HEK293T (cell line): ENCODE measurements at places on chromosomes 1 and 21.

- DNase-seq: no peak
Observed at GRCh38 chr1:150207281-150207971, 28.5 kb downstream of the ANP32E start.

- no peak for DNase-seq
Observed at GRCh38 chr1:232123775-232124659, 497.4 kb downstream of the DISC1 start.

- DNase-seq: peak; percentile 22
Observed at GRCh38 chr1:150429805-150430204, 57.4 kb upstream of the TARS2 start.

GRCh38 chr1:101187297-101187696, 49.5 kb upstream of the S1PR1 start:
- no peak for DNase-seq

DNA sequence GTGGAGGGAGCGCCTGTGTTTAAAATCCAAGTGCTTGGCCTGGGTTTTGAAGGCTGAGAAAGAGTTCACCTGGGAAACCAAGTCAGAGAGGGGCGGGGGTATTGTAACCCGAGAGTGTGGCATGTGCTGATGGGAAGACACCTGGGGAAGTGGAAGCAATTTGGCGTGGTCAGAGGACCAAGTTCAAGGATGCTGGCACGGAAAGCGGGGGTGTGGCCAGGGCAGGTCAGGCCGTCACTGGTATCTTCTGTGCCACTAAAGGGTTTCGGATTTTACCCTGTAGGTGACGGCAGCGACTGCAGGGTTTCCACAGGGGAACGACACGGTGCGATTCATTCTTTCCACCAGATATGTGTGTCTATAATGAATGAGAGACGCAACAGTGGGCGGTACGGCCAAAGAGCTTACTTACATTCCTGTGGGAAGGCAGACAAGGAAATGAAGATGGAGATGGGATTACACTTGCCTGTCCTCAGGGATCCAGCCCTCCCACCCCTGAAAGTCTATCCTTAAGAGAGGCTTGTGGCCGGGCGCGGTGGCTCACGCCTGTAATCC, 31.3 kb downstream of the CA6 start:
- DNase-seq: no peak

GRCh38 chr21:31133243-31133830, 95.1 kb upstream of the KRTAP19-8 start:
- DNase-seq: no peak

DNA sequence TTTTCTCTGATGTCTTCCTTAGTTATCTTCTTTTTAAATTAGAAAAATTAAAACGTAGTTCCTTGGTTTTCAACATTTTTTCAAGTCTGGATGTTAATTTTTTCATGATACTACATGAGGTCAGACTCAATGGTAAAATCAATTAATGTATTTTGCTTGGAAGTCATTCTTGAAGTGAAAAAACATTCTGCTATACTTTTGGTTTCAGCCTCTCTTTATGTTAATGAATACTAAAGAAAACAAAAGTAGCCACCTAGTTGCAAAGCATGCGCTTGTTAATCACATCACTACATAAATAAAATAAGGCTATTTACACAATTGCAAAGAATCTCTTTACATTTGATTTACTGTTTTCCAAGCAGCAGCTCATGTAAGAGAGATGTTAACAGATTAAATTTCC, 170.4 kb downstream of the LIPI start:
- no peak for DNase-seq

- DNase-seq: no peak
Observed at GRCh38 chr1:161791904-161792655, 26.0 kb downstream of the ATF6 start.

DNA sequence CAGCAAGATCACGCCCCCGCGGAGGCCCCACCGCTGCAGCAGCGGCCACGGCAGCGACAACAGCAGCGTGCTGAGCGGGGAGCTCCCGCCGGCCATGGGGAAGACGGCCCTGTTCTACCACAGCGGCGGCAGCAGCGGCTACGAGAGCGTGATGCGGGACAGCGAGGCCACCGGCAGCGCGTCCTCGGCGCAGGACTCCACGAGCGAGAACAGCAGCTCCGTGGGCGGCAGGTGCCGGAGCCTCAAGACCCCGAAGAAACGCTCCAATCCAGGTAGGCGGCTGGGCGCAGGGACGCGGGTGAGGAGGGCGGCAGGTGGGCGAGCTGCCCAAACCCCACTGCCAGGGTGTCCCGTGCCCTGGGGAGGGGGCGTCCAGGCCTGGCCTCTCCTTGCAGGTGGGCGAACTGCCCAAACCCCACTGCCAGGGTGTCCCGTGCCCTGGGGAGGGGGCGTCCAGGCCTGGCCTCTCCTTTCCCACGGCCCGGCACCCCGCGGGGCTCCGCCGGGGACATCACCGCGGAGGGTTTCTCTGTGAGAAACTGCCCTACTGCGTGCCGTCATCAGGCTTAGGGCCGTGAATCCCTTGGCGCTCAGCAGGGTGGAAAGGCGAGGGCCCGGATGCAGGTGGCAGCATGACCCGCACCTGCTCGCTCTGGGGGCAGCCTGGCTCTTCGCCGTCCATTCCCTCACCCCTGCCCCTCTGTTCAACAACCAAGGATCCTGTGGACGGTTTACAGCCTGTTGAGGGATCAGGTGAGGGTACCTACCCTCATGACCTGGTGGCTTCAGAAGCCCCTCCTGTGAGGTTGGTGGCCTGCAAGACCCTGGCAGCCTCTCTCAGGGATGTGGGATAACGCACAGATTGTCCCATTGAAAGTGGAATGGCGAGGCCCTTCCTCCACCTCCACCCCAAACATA, 534.0 kb downstream of the KIF26B start:
- DNase-seq: no peak

DNA sequence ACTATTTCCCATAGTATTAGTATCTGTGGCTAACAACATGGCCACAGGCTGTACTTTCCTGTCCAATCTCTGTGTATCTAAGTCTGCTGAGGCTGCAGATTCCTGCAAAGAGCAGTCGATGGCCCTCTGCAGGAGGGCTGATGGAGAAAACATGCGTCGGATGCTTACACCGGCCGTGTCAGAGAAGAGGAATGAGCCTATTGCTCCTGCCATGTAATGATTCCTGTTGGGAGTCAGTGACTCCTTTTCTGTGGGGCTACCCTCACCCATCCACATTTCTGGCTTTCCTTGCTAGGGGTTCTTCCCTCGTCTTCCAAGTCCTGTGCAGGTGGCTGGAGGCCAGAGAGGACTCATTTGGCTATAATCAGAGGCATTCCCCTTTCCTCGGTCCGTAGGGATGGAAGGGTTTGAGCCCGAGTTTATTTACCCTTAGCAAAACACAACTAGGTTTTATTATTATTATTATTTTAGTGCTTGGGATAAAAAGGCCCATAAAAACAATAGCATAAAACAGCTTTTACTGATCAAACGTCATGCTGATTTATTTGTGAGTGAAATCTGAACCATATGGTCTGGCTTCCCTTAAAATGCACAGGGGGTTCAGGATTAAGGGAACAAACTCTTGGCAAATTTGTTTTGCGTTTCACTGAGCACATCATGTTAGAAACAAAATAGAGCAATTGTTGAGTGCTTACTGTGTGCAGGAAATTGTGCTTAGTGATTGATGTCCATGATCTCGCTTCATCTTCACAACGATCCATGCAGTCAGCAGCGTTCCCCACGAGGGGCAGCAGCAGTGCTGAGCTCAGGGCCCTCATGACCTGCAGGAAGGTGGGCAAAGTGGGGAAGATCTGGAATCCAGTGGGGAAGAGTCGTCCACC, 70.8 kb downstream of the KIF26B start:
- DNase-seq: peak; percentile 57

DNA sequence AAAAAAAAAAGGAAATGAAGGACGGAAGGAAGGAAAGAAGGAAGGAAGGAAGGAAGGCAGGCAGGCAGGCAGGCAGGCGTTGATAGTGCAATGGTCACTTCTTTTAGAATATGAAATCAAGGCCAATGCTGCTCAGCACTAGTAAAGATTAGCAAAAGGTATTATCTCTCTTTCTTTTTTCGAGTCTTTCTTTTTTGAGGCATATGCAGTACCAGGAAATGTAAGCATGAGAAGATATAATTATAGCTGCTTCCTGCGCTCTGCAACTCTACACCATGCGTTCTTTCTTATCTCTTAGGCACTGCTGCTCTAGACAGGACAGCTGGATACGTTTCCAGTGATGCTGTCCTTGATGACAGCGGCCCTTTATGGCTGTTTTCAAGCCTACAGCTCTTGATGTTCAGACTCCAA, 1512.5 kb upstream of the B3GALT2 start:
- no peak for DNase-seq

- no peak for DNase-seq
Observed at GRCh38 chr21:19489930-19490329, 1086.3 kb upstream of the TMPRSS15 start.

DNA sequence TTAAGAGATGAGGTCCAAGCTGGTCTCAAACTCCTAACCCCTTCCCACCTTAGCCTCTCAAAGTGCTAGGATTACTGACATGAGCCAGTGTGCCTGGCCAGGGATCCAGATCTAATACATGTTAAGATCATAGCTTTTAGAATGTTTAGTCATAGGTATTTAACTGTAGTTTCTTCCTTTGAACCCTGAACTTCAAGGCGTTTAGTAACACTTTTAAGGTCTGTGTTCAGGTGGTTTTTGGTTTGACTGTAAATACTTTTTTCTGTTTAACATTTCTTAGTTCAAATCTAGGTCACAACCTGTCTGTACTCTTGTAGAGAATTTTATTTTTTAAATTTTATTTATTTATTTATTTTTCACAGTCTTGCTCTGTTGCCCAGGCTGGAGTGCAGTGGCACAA, 28.1 kb downstream of the RAP1A start:
- DNase-seq: no peak

DNA sequence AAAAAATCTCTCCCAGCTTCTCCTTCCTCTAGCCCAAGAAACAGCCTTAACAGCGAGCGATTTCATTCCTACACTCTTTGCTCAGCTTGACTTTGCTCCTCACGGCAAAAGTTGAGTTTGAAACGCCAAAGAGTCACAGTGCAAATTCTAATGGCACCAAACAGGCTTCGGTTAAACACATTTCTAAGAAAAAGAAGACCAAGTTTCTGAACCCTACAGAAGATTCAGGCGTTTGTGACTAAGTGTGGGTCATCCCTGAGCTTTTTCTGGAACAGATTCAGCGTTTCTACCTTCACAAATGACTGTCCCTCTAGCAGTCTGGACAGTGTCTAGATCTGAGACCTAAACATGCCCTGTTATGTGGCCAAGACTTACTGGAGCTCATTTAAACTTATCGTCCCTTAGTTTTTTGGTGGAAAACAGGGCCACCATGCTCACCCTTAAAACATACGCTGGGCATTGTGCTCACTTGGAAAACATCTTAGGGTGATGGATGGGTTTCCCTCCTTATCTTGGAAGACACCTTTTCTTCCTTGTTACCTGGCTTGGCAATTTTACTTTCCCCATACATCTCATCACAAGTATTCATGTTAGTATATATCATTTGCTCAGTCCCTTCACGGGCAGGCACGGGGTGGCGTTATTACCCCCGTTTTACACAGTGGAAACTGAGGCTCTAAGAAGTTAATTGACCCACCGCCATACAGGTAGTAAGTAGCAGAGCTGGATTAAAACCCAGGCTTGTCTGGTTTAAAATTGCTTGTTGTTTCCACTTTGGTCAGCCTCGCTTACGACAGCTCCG, 1.0 kb downstream of the C1orf198 start:
- no peak for DNase-seq

- DNase-seq: no peak
Observed at GRCh38 chr1:193799948-193800690, 613.7 kb upstream of the B3GALT2 start.

- no peak for DNase-seq
Observed at GRCh38 chr1:186144505-186144904, 230.5 kb downstream of the TPR start.

DNA sequence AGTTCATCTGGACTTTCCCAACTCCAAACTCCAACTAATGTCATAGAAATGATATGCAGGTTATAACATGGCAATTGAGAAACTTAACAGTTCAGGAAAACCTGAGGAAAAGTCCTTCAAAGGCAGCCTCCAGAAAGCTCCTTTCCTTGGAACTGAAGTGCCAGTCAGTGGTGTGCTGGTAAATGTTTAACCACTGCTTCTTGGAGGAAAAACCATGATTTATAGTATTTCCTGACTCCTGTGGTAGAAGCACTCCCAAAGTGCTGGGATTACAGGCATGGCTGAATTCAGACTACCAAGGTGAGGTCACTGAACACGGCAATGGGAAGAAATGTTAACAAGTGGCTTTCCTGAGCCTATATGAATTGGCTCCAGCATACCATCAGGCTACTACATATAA, 26.7 kb upstream of the ZNHIT6 start:
- no peak for DNase-seq

GRCh38 chr21:45551783-45552695, 9.8 kb upstream of the SLC19A1 start:
- DNase-seq: no peak

DNA sequence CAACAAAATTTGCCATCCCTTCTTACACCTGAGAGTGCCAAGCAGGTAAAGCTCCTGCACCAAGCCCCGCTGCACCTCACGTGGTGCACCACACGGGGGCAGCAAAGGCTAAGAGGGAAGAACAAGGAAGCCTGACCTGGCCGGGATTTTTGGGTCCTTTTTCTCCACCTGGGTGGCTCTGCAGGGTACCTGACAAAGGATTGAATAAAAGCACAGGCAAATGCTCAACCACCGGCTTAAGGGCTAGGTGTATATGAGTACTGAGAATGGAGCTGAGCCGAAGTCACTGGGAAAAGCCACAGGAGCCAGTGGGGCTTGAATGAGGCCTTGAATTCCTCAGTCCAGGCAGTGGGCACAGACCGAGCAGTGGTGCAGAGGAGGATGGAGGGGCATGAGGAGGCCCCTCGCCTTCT, 36.4 kb downstream of the ZNF697 start:
- peak; percentile 75 for DNase-seq

- no peak for DNase-seq
Observed at GRCh38 chr1:241079047-241079446, 278.0 kb downstream of the RGS7 start.

GRCh38 chr1:186618401-186619170, 61.6 kb downstream of the PTGS2 start:
- DNase-seq: no peak

DNA sequence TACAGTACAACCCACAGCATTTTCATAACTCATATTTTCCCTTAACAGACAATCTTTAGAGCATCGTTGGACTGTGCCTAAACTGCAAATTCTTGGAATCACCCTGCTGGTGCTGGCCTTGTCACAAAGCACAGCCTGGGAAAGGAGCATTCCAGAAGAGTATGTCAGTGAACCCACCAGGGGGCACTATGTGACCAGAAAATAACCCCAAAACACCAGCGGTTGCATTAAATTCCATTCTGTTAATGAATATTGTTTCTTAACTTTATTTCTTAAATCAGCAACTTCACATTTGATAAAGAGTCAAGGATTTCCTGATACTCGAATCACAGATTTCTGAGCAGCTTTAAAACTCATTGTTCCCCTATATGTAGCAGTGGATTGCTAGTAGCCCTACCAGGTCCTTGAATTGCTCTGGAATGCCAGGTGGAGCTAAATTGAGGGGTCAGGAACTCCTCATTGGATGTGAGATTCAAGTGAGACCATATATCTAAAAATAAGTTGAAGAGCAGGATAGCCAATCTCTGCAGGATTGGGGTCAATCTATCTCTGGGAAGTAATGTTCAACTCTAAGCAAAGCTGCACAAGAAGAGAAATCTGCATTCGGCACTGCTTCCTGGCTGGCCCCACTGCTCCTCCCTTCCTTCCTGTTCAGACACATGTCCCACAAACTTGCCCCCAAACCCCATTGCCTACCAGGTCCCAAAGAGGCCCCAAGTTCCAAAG, 12.7 kb upstream of the RAB4A start:
- peak; percentile 80 for DNase-seq
